ENCODE measurements at places on chromosomes 1 and 21.

DNA sequence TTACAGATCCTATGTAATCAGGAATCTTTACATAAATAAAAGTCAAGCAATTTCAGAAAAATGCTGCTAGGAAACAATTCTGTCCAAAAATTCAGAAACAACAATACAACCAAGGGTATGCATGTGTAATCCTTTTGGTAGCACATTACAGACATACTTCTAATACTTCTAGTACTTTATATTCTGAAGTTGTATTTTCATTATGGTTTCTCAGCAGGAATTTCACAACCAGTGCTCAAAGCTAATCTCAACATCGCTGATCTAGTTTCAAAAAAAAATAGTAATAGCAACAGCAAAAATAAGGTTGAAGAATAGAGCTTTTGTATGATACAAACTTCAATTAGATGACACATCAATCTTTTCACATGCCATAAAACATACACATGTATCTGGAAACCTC is 545.2 kb downstream of the LTN1 start:
- no peak for DNase-seq

GRCh38 chr21:33080776-33081175 is 10.8 kb downstream of the OLIG1 start:
- DNase-seq, result no peak

DNA sequence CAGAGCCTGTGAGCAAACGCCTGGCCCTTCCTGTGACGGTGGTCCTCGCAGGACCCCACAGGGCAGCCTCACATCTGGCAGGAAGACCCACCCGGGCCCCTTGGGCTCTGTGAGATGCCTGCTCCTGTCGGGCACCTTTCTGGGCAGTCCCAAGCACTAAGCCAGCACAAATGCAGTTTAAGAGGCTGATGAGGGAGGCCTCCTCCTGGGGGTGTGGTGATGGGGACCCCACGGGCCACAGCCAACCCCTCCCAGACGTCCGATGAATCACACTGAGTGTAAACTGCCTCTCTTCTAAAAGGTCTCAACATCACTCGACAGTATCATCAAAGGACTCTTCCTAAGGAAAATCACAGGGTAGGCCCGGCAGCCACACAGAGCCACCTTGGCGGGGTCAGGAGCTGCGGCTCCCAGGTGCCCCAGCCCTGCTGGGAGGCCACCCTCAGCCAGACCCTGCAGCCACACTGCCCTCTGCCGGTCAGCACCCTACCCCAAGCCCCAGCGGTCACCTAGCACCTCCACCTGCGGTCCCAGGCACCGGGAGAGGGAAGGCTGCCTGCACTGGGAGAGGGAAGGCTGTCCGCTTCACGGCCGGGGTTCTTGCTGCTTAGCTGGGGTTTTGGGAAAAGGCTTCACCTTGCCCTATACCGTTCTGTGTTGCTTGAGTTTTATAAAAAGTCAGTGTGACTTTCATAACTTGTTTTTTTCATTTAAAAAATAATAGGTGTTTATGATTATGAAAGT is 3.9 kb upstream of the PRKCZ start:
- no peak for DNase-seq

DNA sequence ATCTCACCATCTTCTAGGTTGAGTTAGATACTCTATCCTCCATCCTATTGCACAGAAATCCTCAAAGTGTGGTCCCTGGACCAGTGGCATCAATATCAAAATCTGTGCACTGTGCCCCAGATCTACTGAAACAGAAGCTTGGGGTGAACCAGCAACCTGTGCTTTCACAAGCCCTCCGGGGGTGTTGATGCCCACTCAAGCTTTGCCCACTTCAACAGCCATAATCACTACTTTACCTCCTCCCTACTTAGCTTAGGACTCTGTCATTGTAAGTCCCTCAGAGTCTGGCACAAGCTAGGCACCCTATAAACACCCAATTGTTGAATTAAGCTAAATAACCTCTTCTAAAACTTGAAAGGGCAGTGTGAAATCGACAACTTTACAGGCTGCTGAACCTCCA is 144.2 kb upstream of the SOD1 start:
- no peak for DNase-seq

- no peak for DNase-seq
Observed at GRCh38 chr1:67489643-67490042, 59.4 kb upstream of the SERBP1 start.

DNA sequence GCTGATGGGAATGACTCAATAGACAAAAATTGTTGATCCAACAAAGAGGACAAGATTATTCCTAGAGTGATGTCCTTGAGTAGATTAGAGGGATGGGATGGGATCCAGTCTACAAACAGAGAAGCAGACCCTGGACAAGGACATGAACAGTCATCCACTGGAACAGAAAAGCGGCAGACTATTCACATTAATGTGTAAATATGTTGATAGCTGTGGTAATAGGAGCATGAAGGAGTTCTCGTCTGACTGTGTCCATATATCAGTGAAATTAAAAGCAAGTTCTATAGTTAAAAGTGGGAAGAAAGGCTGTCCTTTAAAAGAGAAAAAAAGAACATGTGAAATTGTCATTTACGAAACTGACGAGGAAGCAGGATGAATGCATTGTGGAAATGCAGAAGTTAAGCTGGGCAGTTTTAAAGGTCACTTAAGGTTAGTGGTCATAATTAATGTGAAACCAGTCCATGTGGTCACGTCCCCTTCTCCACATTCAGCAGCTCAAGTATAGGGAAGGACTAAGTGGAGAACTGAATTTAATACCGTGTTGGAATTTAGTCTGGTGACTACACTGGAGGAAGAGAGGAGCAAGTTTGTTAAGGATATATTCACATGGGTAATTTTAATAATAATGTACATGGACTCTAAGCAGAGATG is 62.1 kb downstream of the PIK3R3 start:
- DNase-seq, result no peak

DNA sequence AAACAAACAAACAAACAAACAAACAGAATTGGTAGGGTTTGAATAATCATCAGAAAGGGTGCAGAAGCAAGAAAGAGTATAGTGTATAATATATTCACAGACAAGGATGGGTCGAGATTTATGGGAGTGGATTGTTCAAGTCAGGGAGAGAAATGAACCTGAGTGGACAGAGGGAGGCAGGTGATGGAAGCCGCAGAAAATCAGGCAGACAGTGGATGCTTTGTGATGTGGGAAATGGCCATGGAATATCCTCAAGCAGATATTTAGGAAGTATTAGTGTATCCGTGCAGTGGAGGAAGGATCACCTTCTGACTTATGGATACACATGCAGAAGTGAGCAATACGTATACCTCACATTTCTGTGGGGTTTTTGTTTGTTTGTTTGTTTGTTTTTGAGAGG is 14.0 kb upstream of the SLC45A1 start:
- no peak for DNase-seq

DNA sequence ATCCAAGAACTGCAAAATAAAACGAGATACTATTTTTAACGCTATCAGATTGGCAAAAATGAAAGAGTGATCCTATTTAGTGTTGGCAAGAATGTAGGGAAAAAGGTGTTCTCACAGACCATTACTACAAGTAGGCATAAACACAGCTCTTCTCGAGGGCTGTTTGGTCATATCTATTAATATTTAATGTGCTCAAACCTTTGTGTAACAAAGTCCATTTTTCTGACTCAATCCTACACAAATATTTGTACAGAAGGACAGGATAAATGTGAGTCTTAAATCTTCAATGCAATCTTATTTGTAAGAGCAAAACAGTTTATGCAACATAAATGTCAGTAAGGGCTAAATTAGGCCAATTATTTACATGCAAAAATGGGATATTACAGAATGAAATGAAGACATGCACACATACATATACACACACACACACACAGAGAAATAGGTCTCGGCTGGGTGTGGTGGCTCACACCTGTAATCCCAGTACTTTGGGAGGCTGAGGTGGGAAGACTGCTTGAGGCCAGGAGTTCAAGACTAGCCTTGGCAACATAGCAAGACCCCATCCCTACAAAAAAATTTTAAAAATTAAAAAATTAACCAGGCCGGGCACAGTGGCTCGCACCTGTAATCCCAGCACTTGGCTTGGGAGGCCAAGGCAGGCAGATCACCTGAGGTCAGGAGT is 17.7 kb downstream of the DHCR24 start:
- DNase-seq, result no peak

- DNase-seq, result no peak
Observed at GRCh38 chr21:34282223-34282622, 81.6 kb upstream of the KCNE2 start.

DNA sequence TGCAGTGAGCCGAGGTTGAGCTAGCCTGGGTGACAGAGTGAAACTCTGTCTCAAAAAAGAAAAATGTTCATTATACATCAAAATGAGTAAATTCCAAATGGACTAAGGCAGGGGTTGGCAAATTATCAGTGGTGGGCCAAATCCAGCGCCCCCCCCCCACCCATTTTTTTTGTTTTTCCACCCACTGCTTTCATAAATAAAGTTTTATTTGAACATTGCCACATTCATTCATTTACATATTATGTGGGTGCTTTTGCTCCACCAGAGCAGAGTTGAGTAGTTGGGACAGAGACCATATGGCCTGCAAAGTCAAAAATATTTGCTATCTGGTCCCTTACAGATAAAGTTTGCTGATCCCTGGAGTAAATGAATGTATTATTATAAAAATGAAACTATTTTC is 99.4 kb downstream of the ZMYM4 start:
- DNase-seq, result no peak

- DNase-seq, result peak; percentile 49
Observed at GRCh38 chr1:19704247-19705113, 39.8 kb downstream of the HTR6 start.

- no peak for DNase-seq
Observed at GRCh38 chr1:237181743-237182317, 139.8 kb downstream of the RYR2 start.

GRCh38 chr1:201329801-201330200 is 46.5 kb downstream of the PKP1 start:
- DNase-seq, result no peak

GRCh38 chr1:174359454-174359805 is 88.3 kb upstream of the GPR52 start:
- DNase-seq, result no peak

DNA sequence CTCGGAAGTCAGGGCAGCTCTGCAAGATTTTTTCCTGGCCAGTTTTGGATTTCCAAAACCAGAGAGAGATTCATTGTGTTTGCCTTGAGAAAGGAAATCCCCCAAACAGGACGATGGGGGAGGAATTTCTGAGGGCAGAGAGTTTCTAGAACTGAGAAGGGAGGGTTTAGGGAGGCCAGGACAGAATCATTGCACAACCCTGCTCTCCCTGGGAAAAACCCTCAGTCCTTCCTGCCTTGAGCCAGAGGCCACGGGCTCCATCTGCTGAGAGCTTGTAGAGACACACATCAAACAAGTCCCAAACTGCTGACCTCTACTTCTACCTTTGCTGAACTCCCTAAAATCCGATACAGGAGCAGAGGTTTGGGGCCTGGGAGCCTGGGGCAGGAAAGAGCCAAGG is 99.7 kb downstream of the NMNAT2 start:
- DNase-seq, result no peak

Measured in NCI-H2171 (cell line).